ENCODE measurements at places on chromosomes 16 and 17.

- no peak for DNase-seq
Observed at GRCh38 chr16:58205276-58206036, 7.5 kb upstream of the CSNK2A2 start.

- DNase-seq: no peak
Observed at GRCh38 chr17:77228241-77228752, 87.5 kb downstream of the SEC14L1 start.

DNA sequence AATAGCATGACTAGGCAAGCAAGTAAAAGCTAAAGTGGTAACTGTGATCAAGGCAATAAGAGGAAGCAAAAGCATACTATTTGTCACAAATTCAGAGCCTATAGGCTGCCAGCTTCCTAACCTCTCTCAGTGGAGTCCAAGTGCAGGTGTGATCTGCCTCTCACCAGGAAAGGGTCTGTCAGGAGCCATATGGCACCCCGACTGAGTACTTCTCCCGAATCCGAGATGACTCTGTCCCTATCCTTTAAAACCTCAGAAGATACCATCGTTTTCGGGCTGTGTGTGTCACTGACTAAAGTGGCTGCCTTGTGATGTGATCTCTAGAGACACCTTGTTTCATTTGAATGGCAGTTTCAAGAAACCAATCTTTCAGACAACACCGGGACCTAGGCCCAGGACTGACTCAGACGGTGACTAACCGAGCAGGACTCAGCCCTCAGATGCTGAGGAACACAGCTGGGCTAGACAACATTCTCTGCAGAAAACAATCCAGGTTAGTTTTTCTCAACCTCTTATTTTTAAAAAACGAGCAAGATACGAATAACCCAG, 63.6 kb downstream of the SMG6 start:
- no peak for DNase-seq

- no peak for DNase-seq
Observed at GRCh38 chr17:39841134-39841683, 22.9 kb downstream of the IKZF3 start.

DNA sequence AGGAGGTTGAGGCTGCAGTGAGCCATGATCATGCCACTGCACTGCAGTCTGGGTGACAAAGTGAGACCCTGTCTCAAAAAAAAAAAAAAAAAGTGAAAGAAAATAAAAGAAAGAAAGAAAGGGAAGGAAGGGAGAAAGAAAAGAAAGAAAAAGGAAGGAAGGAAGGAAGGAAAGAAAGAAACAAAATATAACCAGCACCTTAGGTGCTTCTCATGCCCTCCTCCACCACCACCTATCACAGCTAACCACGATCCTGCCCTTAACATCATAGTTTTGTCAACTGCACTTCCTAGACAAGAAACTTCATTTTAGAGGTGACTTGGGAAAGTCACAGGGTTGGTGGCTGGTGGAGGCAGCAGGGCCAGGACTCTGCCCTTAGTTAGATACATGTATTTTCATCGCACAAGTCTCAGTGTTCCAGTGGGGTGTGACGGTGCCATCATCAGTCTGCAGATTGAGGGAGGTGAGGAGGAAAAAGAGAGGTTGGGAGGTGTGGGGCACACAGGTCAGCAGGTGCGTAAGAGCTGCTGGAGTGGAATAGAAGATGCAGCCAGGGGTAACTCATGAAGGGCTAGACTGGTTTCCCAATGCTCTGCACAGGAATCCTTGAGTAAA, 10.0 kb downstream of the SUPT4H1 start:
- DNase-seq: no peak

GRCh38 chr16:23148166-23148512, 1.1 kb downstream of the USP31 start:
- DNase-seq: no peak

GRCh38 chr16:11016993-11017392, 72.6 kb downstream of the CLEC16A start:
- DNase-seq: no peak

Data from NCI-H1930 (cell line).